CD8-positive, alpha-beta T cell (primary cell): ENCODE measurements at places on chromosomes 5 and 9. TPM values are rescaled to one million over a fixed set of nuclear protein-coding genes. Genes with fewer than 3 reads are reported as not detected.

DNA sequence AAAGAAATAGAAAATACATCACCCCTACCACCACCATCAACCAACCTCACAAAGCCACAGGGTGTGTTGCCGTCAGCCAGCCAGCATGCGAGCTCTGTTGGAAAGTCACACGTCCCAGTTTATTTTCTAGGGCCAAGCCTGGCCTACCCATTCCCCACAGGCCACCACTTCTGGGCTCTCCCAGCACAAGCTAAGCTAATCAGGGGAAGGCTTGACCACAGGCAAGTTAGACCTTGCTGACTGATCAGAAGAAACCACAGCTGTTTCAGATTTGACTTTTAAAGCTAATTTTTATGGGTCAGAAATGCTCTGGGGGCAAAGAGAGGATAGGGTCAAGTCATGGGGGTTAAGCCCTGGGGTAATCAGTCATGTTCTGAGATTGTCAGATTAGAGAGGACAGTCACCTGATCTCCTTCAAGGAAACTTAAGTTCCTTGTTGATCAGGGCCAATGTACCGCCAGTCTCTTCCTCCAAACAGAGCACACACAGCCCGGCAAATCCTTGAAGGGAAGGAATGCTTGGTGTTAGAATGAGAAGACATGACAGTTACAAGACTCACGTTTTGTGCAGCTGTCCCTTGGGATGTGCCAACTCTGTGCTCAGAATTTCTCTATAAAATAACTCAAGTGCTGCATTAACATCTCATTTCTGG is 7.6 kb downstream of the SHB start:
- DNase-seq, result no peak

DNA sequence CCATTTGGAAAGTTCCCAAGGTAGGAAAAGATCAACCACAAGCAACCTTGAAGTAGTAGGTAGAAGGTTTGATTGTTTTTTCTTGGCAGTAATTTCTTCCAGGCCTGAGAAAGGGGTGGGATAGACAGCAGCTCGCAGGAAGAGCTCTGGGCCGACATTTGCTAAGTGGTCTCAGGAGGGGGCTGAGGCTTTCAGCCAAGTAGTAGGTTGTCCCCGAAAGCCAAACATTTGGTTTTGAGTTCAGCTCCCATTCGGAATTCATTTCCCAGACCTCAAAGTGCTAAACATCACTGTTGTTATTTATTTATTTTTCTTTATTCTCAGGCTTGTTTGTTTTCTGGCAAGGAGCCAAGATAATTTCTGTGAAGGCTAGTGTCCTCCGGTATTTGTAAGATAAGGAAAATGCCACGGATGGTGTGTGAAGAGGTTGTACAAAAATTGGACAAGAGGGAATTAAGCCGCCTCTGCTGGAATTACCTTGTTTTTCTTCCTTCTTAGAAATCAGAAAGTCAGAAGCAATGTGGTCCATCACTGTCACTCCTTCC is 112.1 kb downstream of the KIF4B start:
- DNase-seq, result no peak

- DNase-seq, result no peak
These were observed 4.1 kb upstream of the BBLN start for GRCh38 chr9:128155736-128156500.

- no peak for DNase-seq
These were observed 36.9 kb upstream of the ANKRD55 start for GRCh38 chr5:56270058-56270457.

DNA sequence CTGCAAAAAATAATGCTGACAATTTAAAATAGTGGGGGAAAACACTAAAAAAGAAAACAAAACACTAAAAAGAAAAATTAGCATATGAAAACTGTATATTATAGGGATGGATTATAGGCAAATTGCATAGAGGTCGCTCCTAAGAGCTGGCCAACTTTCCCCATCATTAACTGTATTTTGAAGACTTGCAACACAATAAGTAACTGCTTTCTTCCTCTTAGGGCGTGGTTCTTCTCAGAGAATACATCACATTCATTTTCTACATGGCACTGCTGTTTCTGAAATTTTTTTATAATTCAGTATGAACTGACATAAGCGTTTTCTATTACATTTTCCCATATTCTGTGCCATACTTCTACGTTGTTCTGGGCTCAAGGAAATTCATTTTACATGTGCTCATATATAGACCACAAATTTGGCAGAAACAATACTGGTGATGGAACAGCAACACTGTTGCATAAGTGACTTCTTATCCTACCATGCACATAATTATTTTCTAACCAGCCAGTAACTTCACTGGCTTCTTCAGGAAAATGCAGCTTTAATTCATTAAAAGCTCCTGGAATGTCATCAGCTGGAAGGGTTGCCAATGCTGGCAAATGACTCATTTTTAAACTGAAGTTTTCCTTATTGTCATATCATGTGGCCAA is 171.2 kb upstream of the DMAC1 start:
- no peak for DNase-seq

- DNase-seq, result no peak
These were observed 1.8 kb upstream of the DCANP1 start for GRCh38 chr5:135448791-135449507.

DNA sequence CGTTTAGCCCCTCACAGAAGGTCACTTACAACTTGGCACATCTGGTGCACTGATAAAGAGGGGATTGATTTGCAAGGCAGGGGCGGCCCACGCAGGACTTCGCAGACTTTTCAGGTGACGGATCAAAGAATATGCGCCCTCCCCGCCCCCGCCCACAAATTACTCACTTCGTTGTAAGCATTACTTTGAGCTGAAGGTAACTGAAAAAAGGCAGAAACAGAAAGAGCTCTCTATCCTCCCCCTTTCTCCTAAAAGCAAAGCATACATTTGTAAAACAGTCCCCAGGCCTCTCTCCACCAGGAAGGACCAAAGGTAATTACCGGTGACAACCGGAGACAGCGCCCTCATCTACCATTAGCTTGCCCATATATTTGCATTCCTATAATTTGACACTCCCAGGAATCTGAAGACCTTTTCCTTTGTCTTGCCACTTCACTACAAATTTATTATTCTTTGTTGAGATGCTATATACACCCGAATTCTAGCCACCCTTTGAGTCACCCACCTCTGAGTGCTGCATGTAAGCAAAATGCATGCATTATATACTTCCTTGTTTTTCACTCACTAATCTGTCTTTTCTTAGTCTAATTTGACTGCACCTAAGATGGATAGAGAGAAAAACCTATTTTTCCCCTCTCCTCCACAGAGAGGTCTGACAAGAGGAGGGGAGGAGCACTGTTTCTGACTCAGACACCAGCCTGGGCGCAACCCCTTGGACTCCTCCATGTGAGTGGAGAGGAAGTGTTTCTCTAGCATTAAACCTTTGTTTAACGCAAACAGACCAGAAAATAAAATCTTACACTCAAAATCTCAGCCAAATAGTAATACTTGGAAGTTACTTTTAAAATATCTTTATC is 74.7 kb upstream of the SPIN1 start:
- DNase-seq, result no peak

DNA sequence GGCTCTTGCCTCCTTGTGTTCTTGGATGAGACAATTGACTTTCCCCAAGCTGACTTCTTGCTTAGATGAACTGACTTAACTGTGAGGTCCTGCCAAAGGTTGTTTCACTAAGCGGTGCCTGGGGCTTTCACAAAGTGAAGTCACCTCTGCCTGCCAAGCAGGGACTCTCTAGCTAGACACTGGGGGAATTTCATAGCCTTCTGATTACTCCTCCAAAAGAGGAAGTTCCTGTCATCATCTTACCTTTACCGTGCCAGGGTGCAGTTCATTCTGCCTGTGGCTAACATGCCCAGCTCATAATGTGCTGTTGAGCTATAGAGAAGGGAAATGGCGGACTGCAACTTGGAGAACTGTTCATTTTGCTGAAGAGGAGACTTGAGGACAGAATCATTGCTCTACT is 472.0 kb upstream of the WWC1 start:
- DNase-seq, result no peak

DNA sequence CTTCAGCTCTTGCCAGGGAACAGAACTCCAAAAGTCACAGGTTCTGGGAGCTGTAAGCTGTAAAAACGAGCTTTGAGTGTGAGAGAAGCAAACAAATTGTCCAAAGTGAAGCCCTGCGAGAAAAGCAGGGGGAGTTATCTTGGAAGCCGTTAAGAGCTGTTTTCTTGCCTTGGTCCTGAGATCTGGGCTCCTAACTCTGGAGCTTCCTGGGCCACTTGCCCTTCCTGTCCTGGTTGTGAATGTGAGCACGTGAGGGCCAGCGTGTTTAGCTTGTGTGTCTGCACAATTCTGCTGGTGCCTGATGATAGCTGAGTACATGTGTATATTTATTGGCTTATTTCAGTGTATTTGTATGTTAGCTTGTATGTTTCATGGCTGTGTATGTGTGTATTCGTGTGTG is 40.5 kb downstream of the DAB2IP start:
- no peak for DNase-seq

- DNase-seq, result no peak
These were observed 19.7 kb downstream of the KDM3B start for GRCh38 chr5:138372225-138372624.

DNA sequence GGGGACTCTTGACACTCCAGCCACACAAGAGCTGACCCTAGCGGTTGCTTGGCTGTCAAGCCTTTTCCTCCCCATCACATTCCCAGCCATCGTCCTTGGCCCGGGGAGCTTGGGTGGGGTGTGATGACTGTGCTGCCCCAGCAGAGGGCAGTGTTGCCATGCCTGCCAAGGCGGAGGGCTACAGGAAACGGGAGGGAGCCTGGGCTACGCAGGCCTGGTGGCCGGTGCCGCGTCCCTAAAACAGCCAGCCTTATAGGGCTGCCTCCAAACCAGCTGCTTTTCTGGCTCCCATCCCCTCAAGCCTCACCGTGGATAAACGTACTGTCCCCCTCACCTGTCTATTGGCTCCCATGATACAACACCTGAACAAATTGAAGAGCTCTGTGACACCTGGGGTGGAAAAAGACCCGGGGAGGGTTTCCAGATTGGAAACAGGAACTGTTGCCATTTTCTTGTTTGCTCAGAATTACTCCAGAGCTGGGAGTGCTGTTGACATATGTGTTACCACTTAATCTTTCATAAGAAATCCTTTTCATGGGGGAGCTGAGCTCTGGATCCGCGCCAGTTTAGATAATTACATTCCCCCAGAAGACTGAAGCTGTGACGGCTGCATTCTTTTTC is 72.8 kb upstream of the ASTN2 start:
- DNase-seq, result peak; percentile 7

GRCh38 chr5:142819292-142819691 is 49.1 kb downstream of the ARHGAP26 start:
- DNase-seq, result no peak

GRCh38 chr5:4294878-4295277 is 699.2 kb downstream of the IRX1 start:
- no peak for DNase-seq

GRCh38 chr5:66285343-66285922 is 141.3 kb downstream of the SREK1 start:
- no peak for DNase-seq

DNA sequence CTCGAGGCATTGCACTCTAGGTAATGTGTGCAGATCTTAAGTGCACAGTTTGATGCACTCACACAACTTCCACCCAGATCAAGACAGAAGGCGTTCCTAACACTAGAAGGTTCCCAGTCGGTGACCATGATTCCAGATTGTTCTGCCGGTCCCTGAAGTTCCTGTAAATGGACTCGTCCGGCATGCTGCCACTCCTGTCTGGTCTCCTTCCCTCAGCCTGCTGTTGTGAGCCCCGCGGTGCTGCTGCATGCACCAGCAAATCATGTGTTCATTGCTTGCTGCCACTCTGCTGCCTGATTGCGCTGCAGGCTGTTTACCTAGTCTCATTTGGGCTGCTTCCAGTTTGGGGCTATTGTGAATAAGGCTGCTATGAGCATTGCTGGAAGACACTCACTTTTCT is 11.5 kb downstream of the STKLD1 start:
- DNase-seq, result no peak

DNA sequence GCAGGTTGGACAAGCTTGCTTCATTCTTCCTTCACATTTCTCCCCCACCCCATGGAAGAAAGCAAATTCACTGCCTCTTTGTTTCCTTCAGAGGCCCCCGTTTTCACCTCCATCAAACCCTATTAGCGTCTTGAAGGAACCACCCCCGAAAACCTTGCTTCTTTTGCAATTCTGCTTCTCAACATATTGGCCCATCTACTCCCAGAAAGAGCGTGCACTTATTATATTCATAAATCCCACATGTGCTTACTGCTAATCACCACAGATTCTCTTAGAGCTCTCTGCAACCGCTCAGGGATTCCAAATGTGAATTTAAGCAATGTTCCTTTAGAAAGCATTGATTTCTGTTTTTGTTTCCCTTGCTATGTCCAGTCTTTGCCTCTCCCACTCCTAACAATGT is 1.1 kb downstream of the F2RL2 start:
- no peak for DNase-seq

DNA sequence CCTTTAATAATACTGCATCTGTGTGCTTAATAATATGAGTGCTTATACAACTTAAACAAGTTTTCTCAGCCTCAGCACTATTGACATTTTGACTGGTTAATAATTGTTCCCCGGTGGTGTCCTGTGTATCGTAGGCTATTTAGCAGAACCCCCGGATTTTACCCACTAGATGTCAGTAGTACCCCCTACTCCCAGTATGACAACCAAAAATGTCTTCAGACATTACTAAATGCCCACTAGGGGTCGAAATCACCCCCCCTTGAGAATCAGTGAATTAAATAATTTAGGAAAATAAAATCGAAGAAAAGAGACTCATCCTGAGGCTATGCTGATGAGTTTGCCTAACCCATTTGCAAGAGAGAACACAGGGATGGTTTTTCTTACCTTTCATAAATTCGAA is 166.3 kb downstream of the ATP10B start:
- no peak for DNase-seq

FBXL7 gene
- total RNA-seq, result not detected

FST gene
- total RNA-seq, result not detected

PCDHGA9 gene
- not detected for total RNA-seq

LURAP1L gene
- total RNA-seq, result not detected

GAS1 gene
- total RNA-seq, result 0.58 TPM

SPATA9 gene
- total RNA-seq, result not detected

NFX1 gene
- 32.9 TPM for total RNA-seq

FBP1 gene
- total RNA-seq, result 2.7 TPM

PHF19 gene
- 48.5 TPM for total RNA-seq

LHX3 gene
- total RNA-seq, result 0.14 TPM

NPR3 gene
- not detected for total RNA-seq

TXNDC8 gene
- total RNA-seq, result not detected
